ENCODE measurements at places on chromosomes 5 and 9. TPM values are rescaled to one million over a fixed set of nuclear protein-coding genes. Genes with fewer than 3 reads are reported as not detected.

DNA sequence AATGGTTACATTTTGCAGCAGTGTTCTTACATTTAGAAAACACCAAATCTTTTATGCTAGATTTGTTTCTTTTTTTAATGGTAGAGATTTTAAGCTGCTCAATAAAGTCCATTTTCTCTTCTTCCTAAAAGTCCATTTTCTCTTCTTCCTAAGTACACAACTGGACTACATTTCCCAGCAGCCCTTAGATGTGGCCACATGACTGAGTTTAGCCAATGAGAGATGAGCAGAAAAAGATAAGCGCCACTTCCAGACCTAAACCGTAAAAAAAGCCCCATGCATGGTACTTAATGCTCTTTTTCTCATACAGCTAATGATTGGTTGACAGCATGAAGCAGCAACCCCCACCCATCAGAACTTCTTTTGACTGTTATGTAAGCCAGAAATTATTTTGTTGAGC lies 206.7 kb downstream of the FAM114A2 start:
- peak; percentile 3 for DNase-seq
- no peaks in the 10 kb centered on the region for H3K36me3 ChIP-seq
- no peak overlapping the region for H3K4me3 ChIP-seq
- no peaks in the 10 kb centered on the region for H3K27me3 ChIP-seq
- H3K4me1 ChIP-seq: no peaks in the 10 kb centered on the region
- no peak overlapping the region for H3K27ac ChIP-seq

GRCh38 chr5:23026252-23027170 lies 173.4 kb upstream of the CDH12 start:
- H3K4me1 ChIP-seq: no peaks in the 10 kb centered on the region
- no peak for DNase-seq
- no peak overlapping the region for H3K27ac ChIP-seq
- no peak overlapping the region for H3K4me3 ChIP-seq

GRCh38 chr5:160251406-160252155 lies 22.3 kb downstream of the FABP6 start:
- no peak overlapping the region for H3K4me3 ChIP-seq
- no peaks in the 10 kb centered on the region for H3K36me3 ChIP-seq
- no peaks in the 10 kb centered on the region for H3K4me1 ChIP-seq
- H3K27ac ChIP-seq: no peak overlapping the region

GRCh38 chr5:14110196-14110595 lies 32.9 kb upstream of the TRIO start:
- no peak overlapping the region for H3K27ac ChIP-seq
- H3K36me3 ChIP-seq: no peaks in the 10 kb centered on the region
- no peak overlapping the region for H3K4me3 ChIP-seq
- no peak for DNase-seq
- no peaks in the 10 kb centered on the region for H3K4me1 ChIP-seq

DNA sequence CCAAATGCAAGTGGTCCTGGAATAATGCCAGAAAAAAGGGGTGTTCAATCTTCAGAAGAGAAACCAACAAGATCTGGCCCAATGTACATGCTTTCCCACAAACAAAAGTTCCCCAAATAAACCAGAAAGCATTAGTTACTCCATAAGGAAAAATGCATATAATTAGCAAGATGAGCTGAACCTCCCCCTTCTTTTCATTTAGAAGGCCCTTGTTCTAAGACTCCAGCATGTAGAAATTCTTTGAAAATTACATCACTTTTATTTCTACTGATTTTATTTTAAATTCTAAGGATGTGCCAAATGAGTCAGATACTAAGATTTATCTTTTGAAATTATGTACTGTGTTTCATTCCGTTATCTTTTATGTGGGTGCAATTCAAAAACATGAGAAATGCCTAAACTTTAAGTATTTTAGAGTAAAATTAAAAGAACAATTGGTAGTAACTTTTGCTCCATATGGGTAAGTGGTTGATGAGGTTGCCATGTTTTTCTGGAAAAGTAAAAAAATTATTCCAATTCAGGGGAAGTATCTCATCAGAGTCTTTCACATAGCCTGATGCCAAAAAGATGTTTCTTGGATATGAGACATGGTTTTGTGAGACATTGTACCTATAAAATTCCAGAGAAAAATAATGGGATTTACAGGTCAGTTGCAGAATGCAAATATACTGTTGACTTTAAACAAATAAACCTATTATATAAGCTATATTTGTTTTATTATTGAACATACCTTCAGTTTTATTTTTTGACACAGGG lies 106.5 kb upstream of the CCDC112 start:
- no peak overlapping the region for H3K4me3 ChIP-seq
- H3K36me3 ChIP-seq: no peaks in the 10 kb centered on the region
- H3K27ac ChIP-seq: no peak overlapping the region
- H3K27me3 ChIP-seq: no peaks in the 10 kb centered on the region

- no peaks in the 10 kb centered on the region for H3K27me3 ChIP-seq
- H3K4me1 ChIP-seq: no peaks in the 10 kb centered on the region
- DNase-seq: no peak
- no peak overlapping the region for H3K27ac ChIP-seq
Measured at GRCh38 chr9:124973807-124974206, 32.9 kb upstream of the GOLGA1 start.

DNA sequence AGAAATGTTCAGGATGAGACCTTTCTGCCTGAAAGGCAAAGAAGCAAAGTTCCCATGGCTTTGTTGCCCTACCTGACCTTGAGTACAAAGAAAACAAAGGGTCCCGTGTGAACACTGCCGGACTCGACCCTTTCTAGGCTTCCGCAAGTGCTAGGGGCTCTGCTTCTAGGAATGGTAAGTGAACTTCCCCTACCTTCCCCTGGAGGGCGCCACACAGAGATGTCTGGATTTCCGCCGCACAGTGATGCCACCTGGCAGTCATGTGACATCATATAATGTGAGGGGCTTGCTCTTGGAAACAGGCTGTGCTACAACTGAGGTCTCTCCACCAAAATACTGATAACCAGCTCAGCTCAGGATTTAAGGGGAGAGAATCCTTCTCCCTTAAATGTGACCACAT lies 56.6 kb downstream of the HSD17B3 start:
- H3K36me3 ChIP-seq: no peaks in the 10 kb centered on the region
- no peaks in the 10 kb centered on the region for H3K27me3 ChIP-seq
- H3K4me1 ChIP-seq: no peaks in the 10 kb centered on the region
- no peak overlapping the region for H3K4me3 ChIP-seq
- no peak for DNase-seq

DNA sequence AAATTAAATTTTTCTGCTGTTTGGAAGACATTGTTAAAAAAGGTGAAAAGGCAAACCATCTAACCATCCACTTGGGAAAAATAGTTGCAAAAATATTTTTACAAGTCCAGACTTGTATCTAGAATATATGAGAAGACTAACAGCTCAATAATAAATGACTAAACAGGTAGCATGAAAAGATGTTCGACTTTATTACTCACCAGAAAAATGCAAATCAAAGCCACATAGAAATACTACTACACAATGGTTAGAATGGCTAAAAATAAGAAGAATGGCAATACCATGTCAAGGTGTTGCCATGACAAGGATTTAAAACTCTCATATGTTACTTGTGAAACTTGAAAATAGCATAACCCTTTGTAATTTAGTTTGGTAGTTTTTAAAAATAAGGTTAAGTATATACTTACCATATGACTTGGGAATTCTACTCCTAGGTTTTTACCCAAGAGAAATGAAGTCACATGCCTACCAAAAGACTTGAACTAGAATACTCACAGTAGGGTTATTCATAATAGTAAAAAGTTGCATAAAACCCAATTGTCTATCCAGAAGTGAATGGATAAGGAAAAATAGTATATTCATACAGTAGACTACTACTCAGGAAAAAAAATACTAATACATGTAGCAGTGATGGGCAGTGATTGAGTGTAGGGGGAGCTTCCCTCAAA lies 93.8 kb downstream of the VPS13A start:
- H3K27me3 ChIP-seq: no peaks in the 10 kb centered on the region
- DNase-seq: no peak
- no peak overlapping the region for H3K27ac ChIP-seq
- no peaks in the 10 kb centered on the region for H3K4me1 ChIP-seq
- H3K4me3 ChIP-seq: no peak overlapping the region

ANKS6 gene
- 14.7 TPM for total RNA-seq

TAF11L5 gene
- not detected for total RNA-seq

ISOC1 gene
- total RNA-seq: 27.4 TPM

CTSV gene
- 0.14 TPM for total RNA-seq

PCDHB8 gene
- total RNA-seq: 0.83 TPM

Data from adrenal gland (tissue), 19 donors.